HFFc6 (cell line): ENCODE measurements at places on chromosomes 3 and 15. TPM values are rescaled to one million over a fixed set of nuclear protein-coding genes. Genes with fewer than 3 reads are reported as not detected.

DNA sequence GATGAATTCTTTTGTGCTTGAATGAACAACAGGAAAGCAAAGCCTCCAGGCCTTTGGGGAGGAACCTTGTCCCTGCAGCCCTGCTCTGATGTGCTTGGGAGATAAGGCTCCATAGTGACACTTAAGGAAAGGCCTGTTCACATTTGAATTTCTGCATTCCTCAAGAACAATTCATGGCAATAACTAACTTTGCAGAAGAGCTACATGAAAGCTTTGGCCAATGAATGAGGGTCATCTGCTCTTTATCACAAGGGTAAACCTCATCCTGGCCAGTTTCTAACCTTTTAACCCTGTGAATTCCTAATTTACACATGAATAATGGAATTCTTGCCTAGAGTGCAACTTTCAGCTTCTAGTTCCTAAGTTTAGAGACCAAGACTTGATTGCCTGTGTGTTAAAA lies 5.6 kb downstream of the PRTG start:
- DNase-seq: no peak

ZIC1 gene
- total RNA-seq: 0.61 to 1.2 TPM (median 1.0 TPM) in 3 replicates

- no peak for DNase-seq
Observed at GRCh38 chr3:183163563-183163962, 1.0 kb upstream of the LAMP3 start.

GRCh38 chr15:64004587-64004986 lies 41.7 kb downstream of the DAPK2 start:
- peak; percentile 34 for DNase-seq
